Fibroblast of skin of scalp (primary cell): ENCODE measurements at places on chromosomes 4 and X.

GRCh38 chr4:38523524-38524448 lies 140.2 kb upstream of the KLF3 start:
- DNase-seq = no peak

GRCh38 chr4:78136109-78137081 lies 79.3 kb downstream of the FRAS1 start:
- DNase-seq = no peak

- no peak for DNase-seq
Observed at GRCh38 chr4:55615008-55615407, 21.1 kb downstream of the NMU start.

- DNase-seq = peak; percentile 34
Observed at GRCh38 chr4:55069248-55069647, 56.1 kb downstream of the KDR start.

DNA sequence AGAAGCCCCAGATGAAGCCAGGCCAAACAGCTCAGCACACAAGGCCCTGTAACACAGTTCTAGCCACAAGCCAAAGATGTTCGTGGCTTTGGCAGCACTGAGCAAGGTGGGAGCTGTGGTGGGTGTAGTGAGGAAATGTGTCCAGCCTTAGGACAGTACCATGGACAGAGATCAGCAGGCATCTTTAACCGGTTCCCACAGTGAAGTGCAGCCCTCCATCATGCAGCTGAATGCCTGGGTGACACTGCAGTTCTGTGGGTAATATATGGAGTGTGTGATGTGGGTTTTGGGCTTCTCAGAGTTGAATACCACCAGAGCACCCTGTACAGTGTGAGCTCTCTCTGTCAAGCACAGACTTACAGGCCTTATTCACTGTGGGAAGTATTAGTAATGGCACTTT lies 6.0 kb upstream of the NEXMIF start:
- DNase-seq = no peak

GRCh38 chr4:100872811-100873210 lies 355.0 kb upstream of the EMCN start:
- DNase-seq = peak; percentile 15

DNA sequence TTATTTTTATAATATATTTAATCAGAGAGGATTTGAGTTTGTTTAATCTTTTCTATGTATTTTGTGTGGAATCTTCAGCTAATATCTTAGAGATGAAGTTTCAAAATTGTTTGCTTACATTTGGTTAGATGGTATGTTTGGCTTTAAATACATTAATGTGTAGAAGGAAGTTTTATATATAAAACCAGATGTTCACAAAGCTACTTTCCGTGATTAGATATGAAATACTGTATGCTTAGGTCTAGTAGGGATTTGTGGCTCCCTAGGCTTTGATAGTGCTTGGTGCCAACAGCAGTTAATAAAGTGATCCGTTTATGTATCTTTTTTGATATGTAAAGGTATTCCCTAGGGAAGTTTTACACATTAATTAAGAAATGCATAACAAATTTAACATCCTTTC lies 223.0 kb downstream of the ARHGAP10 start:
- peak; percentile 53 for DNase-seq

GRCh38 chr4:64594723-64595122 lies 185.5 kb upstream of the TECRL start:
- no peak for DNase-seq

DNA sequence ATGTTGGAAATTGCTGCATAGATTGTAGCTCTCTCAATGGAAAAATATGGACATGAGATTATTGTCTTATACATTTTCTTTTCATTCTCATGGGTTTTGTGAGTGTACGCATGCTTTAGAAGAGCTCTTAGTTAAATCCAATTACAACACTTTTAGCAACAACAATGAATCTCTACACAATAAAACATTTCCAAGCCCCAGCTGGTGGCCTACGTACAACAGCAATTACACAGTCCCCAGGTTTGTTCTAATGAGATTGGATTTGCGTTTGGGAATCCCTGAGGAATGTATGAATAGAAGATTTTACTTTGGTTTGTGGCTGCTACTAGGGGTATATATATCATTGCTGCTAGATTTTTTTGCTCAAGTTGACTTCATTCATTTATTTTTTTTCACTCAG lies 98.6 kb downstream of the FHDC1 start:
- DNase-seq = no peak

- no peak for DNase-seq
Observed at GRCh38 chr4:152646221-152646620, 33.6 kb downstream of the TMEM154 start.

GRCh38 chr4:154292589-154292988 lies 199.0 kb downstream of the DCHS2 start:
- no peak for DNase-seq

DNA sequence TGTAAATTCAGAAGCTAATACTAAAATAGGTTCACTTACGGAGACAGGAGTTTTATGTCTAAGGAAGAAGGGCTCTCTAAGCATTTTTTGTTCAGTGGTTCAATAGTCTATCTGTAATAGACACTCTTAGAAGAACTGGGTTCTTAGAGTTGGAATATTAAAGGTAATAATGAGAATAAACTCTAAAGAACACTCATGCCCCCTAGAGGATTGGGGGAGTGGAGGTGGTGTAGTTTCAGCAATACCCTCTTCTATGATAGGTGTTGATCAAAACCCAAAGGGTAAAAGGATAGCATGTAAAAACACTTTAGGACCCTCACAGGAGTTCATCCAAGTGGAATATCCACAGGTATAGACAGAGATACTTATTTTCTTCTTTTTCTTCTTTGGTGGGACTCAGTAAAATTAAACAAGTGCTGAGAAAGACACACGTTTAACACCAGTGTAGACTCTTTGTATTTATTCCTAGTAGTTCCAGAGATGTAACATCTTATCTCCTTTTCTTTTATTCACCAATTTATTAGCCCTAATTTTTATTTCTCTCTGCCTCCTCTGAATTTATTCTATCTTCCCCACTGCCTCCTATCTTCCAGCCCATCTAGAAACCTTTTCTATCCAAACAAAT lies 25.7 kb upstream of the MND1 start:
- peak; percentile 63 for DNase-seq

DNA sequence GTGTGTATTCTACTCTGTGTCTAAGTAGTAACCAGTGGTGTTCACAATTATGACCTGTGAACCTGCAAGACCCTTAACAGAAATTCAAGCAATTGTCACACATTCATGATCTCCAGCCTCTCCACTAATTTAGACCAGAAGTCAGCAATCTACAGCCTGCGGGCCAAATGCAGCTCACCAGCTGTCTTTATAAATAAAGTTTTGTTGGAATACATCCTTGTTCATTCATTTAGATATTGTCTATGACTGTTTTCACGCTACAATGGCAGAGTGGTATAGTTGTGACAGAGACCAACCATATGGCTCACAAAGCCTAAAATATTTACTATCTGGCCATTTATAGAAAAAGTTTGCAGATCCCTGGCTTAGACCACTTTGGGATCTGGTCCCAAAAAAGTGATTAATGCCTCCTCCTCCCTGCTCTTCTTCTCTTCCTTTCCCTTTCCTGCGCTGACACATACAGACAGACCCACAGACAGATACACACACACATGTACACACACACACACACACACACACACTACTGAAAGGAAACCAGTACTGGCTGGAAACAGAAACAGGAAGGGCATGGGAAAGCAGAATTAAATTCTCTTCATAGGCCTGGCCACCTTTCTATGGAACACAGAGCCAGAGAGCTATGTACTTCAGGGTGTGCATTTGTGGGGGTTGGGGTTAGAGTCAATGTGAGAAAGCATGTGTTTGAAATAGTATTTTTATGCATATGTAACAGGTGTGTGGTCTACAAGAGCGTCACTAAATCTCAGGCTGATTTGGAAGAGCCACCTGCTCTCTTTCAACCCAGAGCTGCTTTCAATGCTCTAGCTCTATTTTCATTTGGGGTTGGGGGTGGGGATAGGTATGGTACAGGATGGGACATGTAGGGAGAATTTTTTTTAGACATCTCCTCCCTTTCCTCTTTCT lies 49.7 kb upstream of the TMEM164 start:
- no peak for DNase-seq

DNA sequence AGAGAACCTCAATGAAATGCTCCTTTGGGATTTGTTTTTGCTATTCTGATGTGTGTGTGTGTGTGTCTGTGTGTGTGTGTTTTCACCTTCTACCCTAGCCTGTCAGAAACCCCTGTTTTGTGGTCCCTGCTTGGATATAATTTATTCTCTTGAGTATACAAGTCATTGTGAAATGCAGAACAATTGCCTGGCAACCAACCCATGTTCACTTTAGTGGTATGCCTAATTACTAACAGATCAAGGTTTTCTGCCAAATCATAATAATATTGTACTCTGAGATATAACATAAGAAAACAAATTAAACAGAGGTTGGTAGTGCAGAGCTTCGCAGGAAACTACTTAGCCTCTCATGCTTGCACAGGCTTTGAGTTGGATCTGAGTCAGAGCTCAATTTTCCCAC lies 7.0 kb upstream of the TET2 start:
- no peak for DNase-seq

DNA sequence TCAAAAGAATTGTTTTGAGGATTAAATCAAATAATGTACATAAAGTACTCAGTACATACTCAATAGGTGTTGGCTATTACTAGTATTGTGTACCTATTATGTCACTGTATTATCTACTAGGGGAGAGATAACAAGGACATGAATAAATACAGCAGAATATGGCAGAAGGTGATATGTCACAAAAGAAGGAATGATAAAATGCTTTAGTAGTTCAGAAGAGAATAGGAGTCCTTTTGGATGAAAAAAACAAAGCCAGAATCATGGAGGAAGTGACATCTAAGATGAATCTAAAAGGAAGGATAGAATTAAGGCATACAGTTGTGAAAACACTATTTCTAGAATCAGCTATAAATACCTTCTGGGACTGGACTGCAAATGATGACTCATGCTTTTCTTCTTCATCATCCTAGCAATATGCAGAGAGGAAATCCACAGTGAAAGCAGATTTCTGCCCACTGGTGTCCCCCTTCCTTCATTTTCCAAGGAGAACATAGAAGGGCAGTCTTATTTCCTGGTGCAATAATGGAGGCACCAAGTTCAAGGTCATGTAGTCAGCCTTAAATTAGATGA lies 98.7 kb downstream of the GLUD2 start:
- peak; percentile 19 for DNase-seq

DNA sequence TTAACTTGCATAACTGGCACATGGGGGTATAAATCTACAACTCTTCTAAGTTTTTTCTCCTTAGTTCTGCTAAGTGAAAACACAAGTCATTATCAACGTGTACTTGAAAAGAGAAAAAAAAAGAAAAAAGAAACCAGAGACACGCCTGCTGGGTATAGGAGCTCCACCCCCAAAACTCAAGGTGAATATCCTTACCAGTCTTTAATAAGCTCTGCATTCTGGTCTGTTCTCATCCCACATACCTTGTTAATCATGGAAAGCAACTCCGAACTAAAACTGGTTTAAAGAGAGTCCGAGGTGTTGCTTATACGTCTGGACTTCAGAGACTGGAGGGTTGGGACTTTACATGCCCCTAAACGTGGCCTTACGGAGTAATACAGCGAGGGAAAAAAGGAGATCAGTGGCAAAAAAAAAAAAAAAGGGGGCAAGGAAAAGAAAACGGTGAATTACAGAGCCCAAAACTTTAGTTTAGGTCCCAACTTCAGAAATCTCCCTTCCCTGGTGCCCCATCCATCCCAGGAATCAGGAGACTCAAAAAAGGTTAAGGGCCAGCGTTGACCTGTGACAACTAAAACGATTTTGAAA lies 1.0 kb downstream of the PGRMC2 start:
- peak; percentile 40 for DNase-seq

- DNase-seq = peak; percentile 18
Observed at GRCh38 chr4:83552924-83553323, 17.0 kb downstream of the GPAT3 start.

- no peak for DNase-seq
Observed at GRCh38 chr4:37989398-37990260, 29.4 kb downstream of the PTTG2 start.

DNA sequence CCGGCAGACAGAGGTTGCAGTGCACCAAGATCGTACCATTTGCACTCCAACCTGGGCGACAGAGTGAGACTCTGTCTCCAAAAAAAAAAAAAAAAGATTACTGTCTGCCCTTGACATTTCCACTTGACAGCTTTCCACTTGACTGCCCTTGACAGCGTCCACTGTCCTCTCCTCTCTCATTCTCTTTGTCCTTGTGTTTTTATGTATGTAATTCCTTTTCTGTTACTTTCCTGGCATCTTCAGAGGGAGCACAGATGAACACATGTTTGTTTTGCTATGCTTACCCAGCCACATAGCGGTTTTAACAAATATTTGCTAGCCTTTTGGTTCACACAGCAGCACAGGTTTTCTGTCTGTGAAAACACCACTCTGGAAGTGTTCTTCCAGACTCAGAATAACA lies 26.2 kb downstream of the SYAP1 start:
- no peak for DNase-seq

DNA sequence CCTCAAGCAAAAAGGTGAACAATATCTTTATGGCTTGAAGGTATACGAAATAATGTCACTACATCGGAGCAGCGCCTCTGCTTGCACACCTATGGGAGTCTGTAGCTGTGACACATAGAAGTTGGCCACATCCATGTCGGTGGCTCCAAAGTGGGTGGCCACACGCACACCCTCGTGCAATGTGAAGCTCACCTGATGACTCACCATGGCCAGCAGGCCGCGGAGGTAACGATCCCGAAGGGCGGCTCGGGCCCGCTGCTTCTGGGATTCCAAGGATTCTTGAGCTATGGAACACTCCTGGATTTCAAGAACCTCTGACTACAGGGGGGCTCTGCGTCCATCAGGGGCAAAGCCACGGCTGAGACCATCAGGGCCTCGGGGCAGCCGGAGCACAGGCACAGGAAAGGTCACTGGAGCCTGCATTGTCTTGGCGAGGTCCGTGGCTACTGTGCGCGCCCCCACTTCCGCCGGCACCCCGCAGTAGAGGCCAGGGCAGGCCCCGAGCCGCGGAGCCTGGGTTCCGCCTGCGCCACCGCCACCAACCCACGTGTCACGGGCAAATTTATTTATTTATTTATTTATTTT lies 25.2 kb downstream of the NYX start:
- no peak for DNase-seq

DNA sequence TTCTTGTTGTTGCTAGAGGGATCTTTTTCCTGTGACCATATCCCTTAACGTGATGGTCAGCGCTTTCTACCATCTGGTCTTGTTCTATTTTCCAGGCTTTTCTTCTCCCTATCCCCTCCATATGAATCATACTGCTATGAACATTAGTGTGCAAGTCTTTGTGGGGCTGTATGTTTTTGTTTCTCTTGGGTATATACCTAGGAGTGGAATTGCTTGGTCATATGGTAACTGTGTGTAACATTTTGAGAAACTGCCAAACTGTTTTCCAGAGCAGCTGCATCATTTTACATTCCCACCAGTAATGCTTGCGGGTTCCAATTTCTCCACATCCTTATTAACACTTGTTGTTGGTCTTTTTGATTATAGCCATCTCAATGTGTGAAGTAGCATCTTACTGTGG lies 121.4 kb downstream of the SPRY1 start:
- DNase-seq = peak; percentile 20

GRCh38 chrX:2828344-2828958 lies at the start of gene GYG2:
TSS of gene GYG2 (plus strand) at chrX:2828930. CDS start at chrX:2830189, 1,259 bp downstream.
- peak; percentile 28 for DNase-seq

GRCh38 chr4:116561768-116562167 lies 523.6 kb downstream of the TRAM1L1 start:
- no peak for DNase-seq
